A172 (cell line): ENCODE measurements at places on chromosomes 16 and 17. TPM values are rescaled to one million over a fixed set of nuclear protein-coding genes. Genes with fewer than 3 reads are reported as not detected.

The PRSS33 gene
- 0.17 and 0.36 TPM in 2 replicates for total RNA-seq

The CLEC19A gene
- total RNA-seq = 0.38 and 0.83 TPM in 2 replicates

The ASPHD1 gene
- 18.4 and 22.0 TPM in 2 replicates for total RNA-seq

The MAPK8IP3 gene
- total RNA-seq = 26.0 and 39.3 TPM in 2 replicates

The RARA gene
- 13.7 and 33.2 TPM in 2 replicates for total RNA-seq

The COASY gene
- 53.9 and 63.6 TPM in 2 replicates for total RNA-seq

The TEDC2 gene
- 33.2 and 48.6 TPM in 2 replicates for total RNA-seq

The CLEC18A gene
- total RNA-seq = 0.29 and 0.65 TPM in 2 replicates

The TEKT1 gene
- not detected in 2 replicates for total RNA-seq

The WWP2 gene
- 16.4 and 23.2 TPM in 2 replicates for total RNA-seq

The CCDC40 gene
- 0.59 and 1.1 TPM in 2 replicates for total RNA-seq

GRCh38 chr17:75832164-75832651 is 12.0 kb downstream of the UNC13D start:
- DNase-seq = peak; percentile 98

DNA sequence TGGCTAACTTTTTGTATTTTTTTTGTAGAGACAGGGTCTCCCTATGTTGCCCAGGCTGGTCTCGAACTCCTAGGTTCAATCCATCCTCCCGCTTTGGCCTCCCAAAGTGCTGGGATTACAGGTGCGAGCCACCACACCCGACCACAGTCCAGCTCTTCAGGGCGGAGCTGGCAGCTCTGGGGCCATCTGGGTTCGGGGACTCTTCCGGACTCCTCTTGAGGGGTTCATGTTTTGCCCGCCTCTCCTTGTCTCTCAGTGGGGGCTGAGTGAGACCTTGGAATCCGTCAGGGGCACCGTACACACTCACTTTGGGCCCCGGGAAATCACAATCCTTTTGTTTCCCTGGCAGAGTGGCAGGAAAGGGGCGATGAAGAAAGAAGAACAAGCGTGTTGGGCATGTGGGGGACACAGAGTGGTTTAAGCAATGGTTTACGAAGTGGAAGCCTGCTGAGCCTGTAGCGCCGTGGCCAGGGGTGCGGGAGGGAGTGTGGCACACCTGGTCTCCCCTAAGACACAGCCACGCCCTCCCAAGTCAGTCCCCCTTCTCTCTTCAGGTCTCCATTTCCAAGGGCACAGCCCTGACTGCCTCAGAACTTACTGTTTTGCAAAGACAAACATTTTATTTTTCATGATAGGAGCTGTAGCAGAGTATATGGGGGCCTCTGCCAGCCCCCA is 26.1 kb downstream of the TNS4 start:
- DNase-seq = no peak

DNA sequence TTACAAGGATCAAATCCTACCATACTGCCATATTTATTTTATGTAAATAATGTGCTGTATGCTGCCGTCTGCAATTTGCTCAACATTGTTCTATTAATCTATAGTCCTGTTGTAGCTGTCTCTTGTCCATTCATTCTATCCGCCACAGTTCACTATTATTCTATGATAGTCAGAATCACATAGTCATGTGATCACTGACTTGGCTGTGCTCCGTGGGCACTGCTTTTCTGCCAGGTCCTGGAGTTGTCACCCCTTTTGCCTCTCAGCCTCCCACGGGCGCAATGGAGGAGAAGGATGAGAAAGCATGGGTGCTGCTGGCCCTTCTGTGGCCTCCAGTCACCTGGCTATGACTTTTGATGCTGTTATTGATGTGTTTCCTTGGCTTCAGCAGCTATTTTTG is 37.3 kb upstream of the ANKFY1 start:
- no peak for DNase-seq

DNA sequence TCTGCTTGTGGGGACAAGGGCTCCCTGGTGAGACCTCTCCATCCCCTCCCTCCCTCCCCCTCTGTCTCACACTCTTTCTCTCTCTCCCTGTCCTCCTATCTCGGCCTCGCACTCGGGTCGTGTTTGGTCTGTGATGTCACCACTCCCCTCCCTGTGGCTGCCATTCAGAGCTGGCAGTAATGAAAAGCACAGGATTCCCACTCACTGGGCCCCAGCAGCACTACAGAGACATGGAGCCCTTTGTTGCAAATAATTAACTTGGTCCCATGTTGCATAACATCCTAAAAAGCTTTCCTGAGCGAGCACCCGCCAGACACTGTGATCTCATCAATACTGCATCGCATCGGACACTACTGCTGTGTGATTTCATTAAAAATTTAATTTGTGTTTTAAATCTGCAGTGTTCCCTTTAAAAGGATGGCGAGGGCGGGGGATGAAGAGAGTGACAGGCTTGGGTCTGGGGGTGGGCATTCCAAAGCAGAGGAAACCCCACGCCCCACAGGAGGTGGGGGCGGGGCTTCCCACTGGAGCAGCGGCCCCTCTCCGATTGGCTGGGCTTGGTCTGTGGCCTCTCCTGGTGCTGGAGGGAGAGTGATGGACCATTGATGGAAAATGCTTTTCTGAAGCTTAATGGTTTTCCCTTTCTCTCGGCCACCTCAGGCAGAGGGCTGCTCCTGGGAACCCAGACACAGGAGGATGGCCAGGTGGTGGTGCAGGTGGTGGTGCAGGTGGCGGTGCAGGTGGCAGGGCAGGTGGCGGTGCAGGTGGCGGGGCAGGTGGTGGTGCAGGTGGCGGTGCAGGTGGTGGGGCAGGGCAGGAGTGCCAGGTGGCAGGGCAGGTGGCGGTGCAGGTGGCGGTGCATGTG is 15.3 kb upstream of the NPTX1 start:
- DNase-seq = no peak

DNA sequence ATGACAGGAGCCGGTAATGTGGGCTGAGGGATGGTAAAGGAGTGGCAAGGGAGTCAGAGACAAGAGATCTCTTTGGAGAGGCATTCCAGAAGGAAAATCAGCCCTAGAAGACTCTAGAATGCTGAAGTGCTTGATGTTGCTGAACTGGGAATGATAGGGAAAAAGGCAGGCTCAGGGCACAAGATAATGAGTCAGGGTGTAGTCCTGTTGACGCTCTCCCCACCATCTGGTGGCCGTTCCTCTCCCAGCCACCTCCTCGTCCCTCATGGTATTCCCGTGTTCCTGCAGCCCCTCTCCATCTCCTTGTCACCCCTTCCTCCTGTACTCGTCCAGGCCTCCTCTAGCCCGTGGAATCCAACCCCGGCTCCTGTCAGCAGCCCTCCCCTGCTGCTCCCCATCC is 11.1 kb upstream of the ALDOA start:
- DNase-seq = no peak

- DNase-seq = peak; percentile 8
Measured at GRCh38 chr17:51085150-51085805, 35.4 kb downstream of the SPAG9 start.

DNA sequence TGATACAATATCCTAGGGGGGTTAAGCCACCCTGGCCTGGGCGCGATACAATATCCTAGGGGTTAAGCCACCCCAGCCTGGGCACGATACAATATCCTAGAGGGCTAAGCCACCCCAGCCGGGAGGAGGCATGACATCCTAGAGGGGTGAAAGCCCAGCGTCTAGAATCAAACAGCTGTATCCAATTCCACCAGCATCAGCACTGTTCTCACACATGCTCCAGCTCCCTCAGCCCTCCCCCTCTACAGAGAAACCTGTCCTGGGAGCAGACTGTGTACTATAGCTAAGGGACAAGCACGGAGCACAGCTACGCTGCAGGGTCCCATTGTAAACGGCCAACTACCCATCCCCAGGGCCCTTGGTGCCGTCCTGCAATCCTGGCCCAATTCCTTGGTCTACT is 6.2 kb downstream of the GINS2 start:
- no peak for DNase-seq

DNA sequence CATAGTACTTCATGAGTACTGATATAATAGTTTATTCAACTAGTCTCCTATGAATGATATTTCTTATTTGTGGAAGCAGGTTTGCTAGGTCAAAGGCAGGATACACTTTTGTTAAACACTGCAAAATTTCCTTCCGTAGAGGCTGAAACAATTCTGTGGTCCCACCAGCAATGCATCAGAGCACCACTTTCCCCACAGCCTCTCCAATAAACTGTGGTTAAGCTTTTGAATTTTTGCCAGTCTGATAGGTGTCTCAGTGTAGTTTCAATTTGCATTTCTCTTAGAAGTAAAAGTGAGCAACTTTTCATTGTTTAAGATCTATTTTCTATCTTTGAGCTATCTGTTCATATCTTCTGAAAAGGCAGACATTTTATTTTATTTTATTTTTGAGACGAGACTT is 36.4 kb upstream of the CORO6 start:
- no peak for DNase-seq

DNA sequence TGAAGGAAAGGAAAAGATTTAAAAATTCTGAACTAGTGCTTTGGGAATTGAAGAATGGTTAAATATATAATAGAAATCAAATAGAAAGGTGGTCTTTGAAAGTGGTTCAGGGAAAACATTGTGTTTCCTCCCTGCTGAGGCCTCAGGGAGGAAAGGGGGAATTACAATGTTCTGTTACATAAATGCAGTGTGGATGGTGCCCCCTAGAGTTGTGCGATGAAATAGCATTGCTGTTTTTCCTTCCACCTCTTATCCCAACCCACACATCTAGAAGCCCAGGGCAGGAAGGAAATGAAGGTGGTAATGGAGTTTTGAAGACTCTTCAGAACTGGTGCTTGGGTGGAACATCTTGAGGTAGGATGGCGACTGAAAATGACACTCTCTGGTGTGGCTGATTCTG is 6.4 kb upstream of the TOX3 start:
- DNase-seq = no peak

GRCh38 chr17:1422885-1423284 is 22.9 kb upstream of the YWHAE start:
- peak; percentile 95 for DNase-seq

DNA sequence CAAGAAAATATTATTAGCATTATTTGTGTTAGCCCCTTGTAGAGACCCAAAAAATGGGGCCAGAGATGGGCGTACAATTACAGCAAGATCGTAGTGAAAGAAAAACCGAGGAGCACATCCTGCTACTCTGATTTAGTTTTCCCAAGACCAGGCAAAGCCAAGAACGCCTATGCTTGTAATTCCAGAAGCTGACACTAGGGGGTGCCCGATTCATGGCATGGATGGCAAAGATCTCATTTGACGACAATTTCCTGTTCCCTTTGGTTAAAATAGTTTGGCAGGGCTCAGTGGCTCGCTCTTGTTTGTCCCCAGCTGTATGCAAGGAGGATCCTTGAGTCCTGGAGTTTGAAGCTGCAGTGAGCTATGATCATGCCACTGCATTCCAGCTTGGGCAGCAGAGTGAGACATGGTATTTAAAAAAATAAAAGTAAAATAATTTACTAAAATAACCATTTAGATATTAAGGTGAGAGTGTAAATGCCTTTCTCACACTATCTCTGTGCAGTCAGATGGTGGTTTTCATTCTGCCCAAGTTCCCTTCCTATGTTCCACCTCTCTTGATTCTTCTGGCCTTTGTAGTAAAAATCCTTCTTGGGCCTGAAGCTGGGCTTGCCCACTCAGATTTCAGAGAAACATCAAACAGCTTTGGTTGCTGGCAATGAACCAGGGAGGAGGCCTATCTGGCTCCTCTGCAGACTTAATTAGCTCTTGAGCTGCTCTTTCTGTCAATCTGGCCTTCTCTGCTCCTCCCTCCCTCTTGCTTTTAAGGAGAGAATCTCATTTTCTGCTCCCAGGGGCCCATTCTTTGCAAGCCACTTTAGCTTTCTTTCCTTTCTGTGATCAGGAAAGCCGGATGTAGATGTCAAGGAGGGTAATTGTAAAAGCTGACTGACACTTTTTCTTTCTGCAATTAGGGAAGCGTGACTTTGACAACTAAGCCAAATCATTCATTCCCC is 31.2 kb downstream of the TMEM238L start:
- DNase-seq = no peak

DNA sequence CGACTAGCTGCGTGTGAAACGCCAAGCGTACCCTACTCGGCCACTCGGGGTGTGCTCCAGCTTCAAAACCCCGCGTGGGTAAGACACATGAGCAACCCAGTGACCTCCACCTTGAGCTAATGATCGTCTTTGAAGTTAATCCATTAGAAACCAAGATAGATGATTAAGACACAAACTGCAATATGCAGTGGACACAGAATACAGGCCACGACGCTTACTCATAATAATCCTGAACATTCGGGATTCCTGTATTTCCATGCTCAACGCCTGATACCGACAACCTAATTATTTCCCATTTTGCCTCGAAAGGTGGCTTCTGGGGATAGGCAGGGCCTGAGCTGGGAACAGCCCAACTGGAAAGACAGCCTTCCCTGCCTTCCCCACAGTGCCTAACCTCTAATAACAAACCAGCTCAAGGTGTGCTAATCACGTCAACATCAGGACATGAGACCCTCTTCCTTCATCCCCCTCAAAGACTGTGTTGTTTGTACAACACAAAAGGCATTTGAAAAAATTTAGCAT is 504 bp upstream of the COPRS start:
- DNase-seq = no peak

- DNase-seq = no peak
Measured at GRCh38 chr16:12868788-12869187, 32.6 kb upstream of the SHISA9 start.

GRCh38 chr16:15966836-15967546 is 17.6 kb downstream of the ABCC1 start:
- peak; percentile 93 for DNase-seq

GRCh38 chr17:14910916-14911315 is 354.2 kb downstream of the PMP22 start:
- no peak for DNase-seq

DNA sequence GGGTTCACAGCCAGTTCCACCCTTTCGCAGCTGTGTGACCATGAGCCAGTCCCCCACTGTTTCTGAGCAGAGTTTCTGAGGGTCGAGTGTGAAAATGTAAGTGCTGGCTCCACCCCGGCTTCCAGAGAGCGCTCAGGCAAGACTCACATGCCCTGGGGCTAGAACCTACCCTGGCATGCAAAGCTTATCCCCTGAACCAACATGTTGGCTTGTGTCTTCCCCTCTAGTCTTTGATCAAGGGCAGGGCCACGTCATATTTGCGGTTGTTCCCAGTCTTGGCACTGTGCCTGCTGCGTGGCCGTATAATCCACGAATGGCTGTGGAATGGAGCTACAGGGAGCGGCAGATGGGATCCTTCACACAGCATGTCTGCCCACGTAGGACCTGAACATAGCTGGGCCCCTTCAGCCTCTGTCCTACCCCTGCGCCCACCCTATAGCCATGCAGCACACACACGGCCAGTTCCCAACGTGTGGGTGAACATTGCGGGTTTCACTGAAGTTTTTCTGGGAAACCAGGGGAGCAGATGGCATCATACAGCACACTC is 84.8 kb downstream of the MRM1 start:
- no peak for DNase-seq

GRCh38 chr17:81301195-81302144 is 6.4 kb upstream of the SLC38A10 start:
- no peak for DNase-seq

DNA sequence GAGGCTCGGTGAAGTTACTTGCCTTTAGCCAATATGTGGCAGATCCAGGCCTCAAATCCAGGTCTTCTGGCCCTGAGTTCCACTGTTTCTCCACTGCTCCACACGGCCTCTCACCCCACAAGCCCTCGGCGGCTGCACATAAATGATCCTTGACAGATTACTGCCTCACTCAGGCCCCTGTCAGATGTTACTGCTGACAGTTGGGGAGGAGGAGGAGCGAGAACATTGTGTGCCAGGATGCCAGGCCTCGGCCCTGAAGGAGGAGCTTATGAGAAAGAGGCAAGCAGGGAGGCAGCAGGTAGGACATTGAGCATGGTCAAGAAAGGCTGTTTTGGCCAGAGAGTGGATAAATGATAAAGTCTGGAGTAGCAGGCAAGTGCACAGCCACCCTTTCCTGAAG is 88.6 kb downstream of the RAB11FIP4 start:
- no peak for DNase-seq
